Kidney tubule cell (primary cell): ENCODE measurements at places on chromosomes 3 and 15.

GRCh38 chr3:192958219-192958872 is 40.7 kb upstream of the MB21D2 start:
- no peak for DNase-seq

DNA sequence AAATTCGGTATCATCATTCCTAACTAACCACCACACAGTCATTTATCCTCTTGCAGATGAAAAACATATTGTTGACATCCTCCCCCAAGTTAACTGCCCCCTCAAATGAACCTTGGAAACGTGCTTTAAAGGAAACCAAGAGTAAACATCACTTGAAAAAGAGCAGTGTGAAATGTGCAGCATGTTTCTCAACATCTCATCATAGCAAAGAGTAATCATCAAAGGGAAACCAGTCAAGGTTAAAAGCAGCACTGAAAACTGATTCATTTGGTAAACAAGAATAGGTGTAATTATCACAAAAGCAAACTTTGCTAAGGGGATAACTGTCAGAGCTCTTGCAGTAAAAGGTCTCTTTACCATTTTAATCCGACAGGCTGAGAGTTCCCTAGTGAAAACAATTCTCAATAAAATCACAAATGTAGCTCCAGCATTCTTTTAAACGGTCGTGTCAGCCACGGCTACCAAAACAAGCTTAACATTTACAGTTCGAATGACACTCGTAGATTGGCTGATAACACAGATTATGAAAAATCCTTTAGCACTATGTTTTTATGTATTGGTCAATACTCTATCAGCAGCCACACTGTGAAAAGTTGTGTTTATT is 461.0 kb downstream of the GBE1 start:
- DNase-seq, result no peak

GRCh38 chr3:111715911-111716523 is 120.9 kb upstream of the ZBED2 start:
- DNase-seq, result no peak

DNA sequence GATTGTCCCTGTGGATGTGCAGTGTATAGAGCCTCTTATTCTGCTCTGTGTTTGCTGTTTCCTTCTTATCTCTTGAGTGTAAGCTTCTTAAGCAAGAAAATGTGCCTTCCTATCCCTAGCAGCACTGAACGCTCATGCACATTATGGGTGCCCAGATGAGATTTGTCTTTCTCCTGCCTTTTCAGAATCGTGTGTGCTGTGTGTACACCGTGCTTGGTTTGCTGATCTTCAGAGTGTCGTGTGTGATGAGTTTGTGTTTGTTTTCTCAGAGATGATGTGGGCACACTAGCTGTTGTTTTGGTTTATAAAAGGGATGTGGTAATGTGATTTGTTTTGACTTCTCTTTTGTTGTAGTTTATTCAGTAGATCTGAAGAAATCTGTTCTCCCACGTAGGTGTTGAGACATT is 19.7 kb downstream of the GPR171 start:
- DNase-seq, result no peak

DNA sequence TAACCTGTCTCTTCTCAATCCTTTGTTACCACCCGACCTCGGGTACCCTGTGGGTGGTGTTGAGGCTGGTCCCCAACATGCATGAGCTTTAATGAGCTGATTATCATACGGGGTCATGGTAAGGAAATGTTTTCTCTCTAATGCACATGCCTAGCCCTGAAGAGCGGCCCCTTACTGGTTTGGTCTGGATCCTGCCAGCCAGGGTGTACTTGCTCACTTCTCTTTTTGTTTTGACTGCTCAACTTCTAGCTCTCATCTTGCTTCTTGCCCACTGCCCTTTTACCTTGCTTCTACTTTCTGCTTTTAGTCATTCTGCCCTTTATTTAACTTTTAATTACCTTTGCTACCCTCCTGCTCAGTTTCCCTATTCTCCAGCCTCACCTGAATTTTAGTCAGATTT is 44.3 kb upstream of the ACAD9 start:
- DNase-seq, result no peak

GRCh38 chr3:191432162-191432561 is 28.8 kb upstream of the PYDC2 start:
- no peak for DNase-seq

- no peak for DNase-seq
Measured at GRCh38 chr3:195247863-195248189, 23.1 kb downstream of the XXYLT1 start.

DNA sequence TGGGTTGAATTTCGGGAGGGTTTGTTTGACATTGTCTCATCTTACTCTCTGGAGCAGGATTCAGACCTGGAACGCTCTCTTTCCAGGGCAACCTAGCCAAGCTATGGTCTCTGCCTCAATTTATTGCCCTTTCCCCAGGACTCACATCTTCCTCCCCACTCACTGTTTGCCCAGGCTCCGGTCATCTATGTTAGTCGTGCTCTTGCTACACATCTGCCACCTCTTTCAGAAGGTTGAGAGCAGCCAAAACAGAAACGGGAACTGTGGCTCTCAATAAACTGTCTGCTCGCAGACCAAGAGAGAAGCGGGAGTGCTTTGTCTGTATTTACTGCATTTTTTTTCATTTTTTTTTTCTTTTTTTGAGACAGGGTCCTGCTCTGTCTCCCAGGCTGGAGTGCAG is 81.6 kb downstream of the ST6GAL1 start:
- DNase-seq, result no peak

DNA sequence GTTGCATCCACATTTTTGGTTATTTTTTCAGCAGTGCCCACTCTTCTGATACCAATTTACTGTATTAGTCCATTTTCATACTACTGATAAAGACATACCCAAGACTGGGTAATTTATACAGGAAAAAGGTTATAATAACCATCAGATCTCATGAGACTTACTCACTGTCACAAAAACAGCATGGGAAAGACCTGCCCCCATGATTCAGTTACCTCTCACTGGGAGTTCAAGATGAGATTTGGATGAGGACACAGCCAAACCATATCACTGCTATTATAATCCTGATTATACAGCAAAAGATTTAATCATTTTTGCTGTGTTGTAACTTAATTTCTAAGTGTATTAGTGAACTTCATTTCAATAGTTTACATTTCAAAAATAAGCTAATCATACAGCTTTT is 6.6 kb downstream of the ZBED2 start:
- peak; percentile 33 for DNase-seq

- DNase-seq, result no peak
Measured at GRCh38 chr3:49725906-49726681, 2.3 kb upstream of the GMPPB start.

DNA sequence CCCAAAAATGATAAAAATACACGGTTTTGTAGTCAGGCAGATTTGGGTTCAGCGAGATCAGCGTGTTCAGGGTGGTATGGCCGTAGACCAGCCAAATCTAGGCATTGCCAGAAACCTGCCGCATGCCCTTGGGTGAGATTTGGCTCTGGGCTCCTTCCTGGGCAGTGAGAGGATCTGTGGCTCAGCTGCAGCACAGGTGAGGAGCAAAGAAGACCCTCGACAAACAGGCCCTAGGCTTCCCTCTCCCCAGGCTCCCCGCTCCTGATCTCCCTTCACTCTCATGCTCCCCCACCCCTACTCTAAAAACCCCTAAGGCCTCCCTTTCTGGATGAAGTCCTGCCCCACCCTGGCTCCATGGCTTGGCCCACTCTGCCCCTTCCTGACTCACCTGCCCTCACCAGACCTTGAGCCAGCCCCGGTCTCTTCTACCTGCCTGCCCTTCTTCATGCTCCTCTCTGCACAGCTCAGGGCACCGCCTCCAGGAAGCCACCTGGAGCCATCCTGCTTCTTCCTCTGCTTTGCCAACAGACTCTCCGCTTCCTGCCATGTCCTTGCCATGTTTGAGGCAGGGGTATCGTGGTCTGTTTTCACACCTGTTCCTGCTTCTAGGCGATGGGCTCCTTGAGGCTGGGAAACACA is 88.1 kb downstream of the CORO2B start:
- no peak for DNase-seq

DNA sequence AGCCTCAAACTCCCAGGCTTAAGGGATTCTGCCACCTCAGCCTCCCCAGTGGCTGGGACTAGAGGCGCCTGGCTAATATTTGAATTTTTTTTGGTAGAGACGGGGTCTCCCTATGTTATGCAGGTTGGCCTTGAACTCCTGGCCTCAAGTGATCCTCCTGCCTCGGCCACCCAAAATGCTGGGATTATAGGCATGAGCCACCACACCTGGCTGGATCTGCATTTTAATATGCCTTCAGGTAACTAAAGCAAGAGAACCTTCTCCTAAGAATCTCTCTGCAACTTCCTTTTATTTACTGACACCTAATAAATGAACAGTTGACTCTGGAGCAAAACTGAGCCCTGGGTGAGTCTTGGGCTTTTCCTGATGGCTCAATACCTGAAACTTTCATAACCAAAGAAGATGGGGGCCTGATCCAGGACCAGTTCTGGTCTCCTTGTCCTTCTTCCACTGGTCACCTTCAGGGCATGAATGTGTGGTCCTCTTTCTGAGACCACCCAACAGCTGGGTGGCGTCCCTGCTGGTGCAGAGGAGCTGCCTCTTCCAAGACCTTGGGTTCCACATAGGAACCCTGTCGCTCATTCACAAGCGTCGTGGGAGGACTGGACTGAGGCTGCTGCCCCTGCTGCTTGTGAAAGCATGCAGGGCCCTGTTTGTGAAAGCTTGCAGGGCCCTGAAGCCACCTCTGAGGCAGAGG is 28.2 kb downstream of the CCR9 start:
- no peak for DNase-seq

- DNase-seq, result peak; percentile 76
Measured at GRCh38 chr3:47715928-47716327, 65.8 kb downstream of the SMARCC1 start.

DNA sequence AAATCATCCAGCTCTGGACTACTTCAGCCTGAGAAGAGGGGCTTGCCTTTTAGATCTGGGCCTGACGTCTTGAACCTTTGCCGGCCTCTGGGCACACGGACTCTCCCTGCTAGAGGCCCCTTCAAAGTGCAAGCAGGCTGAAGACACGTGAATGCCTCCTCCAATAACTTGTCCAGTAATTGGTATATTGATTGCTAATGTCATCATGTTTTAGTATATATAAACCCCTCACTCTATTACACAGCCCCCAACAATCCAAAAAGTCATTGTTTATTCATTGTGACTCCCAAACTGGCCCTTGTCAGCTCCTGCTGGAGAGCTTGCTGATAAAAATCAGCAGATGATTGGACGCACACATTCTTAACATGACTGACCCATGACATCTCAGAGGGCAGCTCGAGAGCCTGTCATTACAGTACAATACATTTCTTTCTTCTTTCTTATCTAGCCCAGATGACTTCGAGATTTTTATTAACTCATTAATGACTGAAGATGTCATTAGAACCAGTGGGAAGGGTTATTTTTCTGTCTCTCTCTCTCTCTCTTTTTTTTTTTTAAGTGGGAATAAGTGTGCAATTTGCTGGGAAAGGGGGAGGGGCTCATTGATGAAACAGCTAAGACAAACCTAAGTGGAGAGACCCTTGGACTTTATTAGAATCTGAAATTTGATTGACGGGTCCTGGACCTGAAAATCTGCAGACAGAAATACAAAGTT is 65.5 kb upstream of the NR2F2 start:
- peak; percentile 86 for DNase-seq

DNA sequence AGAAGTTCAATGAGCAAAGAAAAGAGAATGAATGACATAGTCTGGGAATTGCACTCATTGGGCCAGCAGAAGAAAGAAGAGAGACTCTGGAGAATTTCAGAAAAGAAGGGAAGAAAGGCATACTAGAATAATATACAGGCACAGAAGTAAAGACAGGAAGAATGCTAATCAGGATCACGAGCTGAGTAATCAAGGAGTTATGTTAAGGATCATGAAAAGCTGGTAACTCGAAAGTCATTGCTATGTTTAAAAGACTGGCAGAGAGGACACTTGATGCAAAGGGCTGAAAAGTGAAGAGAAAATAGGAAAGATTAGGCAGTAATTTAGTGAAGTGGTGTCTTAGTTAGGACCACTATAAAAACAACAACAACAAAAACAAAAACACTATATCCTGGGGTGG is 284.1 kb downstream of the ZBBX start:
- DNase-seq, result no peak
